ENCODE measurements at places on chromosomes 3 and 15. TPM values are rescaled to one million over a fixed set of nuclear protein-coding genes. Genes with fewer than 3 reads are reported as not detected.

DNA sequence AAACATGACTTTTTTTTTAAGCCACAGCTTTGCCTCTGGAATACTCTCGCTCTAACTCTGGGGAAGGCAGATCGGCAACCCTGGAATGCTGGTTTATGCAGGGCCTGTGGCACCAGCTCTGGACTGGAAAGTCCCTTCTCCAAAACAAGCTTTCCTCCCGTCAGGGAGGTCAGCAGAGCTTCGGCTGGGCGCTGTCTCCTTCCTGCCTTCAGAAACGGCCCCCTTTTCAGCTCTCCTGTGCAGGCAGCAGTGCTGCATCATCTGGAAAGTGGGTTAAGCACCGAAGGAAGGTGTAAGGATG, 42.7 kb upstream of the SKOR1 start:
- no peak for DNase-seq

DNA sequence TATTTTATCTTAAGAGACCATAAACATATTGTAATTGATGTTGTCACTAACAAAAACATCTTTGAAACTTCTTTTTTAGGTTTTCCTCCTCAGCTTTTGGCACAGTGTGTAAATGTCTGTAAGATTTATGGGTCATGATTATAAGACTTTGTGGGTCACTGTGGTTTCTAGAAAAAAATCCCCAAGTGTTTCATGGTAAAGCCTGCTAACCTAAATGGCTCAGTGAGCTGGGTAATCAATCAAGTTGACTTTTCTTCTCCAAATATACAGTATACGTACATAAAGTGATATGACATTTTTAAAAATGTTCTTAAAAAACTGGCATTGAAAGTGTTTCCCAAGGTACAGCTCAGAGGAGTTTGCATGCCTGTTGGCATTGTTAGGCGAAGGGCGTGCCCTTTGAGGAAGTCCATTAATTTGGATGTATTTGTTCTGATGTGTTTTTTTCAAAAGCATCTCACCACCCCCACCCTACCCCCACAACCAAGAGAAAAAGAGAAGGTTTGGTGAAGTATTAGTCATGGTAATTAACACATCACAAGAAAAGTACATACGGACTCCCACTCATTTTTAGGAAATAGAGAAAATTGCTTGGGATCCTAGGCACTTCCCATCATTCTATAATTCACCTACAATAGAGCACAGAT, 385.4 kb upstream of the LRRC3B start:
- no peak for DNase-seq

- no peak for DNase-seq
Observed at GRCh38 chr3:46930945-46931403, 45.6 kb downstream of the CCDC12 start.

- no peak for DNase-seq
Observed at GRCh38 chr3:156161172-156161571, 40.8 kb downstream of the KCNAB1 start.

GRCh38 chr3:84959470-84960271, 882 bp downstream of the CADM2 start:
- no peak for DNase-seq

The KBTBD13 gene
- 1.2 TPM for polyA plus RNA-seq

The THPO gene
- 7.6 TPM for polyA plus RNA-seq

The ISG20 gene
- polyA plus RNA-seq, result 17.0 TPM

The COL8A1 gene
- polyA plus RNA-seq, result 11.5 TPM
